ENCODE measurements at places on chromosomes 5 and 9.

DNA sequence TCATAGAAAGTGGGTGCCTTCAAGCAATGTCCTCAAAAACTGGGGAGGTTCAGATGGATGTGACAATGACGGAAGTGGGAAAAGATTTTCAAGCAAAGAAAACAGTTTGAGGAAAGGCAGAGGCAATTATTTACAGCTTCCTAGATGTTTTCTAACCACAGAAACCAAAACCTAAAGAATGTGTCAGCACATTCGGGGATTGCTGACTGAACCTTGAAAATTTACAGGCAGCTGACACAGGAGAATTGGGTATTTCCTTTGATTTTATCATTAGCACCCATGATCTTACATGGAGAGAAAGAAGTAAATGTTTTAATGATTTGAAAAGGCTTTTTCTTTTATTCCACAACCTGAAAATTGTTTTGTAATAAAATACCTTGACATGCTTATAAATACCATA lies 369.0 kb downstream of the ACTL7B start:
- no peak for DNase-seq

GRCh38 chr5:161342886-161343285 lies 203.6 kb downstream of the GABRB2 start:
- no peak for DNase-seq

- no peak for DNase-seq
Measured at GRCh38 chr5:44048276-44048984, 340.8 kb downstream of the FGF10 start.

DNA sequence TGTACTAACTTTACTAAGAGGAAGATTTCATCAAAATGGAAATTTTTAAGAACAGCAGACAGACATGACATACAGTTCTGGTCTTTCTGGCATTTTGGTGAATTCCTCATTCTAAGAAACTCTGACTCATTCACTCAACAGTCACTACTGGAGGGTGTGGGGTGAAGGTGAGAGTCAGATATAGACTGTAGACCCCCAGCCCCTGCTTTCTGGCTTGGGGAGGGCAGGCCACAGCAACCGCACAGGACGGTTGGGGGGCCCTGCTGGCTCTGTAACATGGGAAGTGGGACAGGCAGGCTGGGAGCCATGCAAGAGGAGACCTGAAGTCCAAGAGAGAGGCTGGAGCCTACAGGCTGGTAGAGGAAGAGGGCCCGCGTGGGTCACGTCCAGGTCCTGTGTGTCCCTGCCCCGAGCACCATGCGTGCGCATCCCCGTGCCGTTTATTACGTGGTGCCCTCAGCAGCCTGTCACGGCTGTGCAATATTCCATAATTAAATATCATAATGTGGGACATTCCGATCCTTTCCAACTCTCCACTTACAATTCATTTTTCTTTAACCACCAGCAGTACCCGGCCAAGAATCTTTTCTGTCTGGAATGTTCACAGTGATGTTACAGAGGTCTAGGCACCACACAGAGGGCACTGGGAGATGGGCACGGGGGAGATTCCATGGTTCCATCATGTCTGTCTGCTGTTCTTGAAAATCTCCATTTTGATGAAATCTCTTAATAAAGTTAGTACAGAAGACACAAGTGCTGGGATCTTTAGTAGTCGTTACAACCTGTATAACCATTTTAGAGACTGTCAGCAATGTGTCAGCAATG lies 75.5 kb downstream of the SEMA4D start:
- DNase-seq = no peak

GRCh38 chr5:130532786-130533185 lies 628.5 kb downstream of the CHSY3 start:
- DNase-seq = no peak

DNA sequence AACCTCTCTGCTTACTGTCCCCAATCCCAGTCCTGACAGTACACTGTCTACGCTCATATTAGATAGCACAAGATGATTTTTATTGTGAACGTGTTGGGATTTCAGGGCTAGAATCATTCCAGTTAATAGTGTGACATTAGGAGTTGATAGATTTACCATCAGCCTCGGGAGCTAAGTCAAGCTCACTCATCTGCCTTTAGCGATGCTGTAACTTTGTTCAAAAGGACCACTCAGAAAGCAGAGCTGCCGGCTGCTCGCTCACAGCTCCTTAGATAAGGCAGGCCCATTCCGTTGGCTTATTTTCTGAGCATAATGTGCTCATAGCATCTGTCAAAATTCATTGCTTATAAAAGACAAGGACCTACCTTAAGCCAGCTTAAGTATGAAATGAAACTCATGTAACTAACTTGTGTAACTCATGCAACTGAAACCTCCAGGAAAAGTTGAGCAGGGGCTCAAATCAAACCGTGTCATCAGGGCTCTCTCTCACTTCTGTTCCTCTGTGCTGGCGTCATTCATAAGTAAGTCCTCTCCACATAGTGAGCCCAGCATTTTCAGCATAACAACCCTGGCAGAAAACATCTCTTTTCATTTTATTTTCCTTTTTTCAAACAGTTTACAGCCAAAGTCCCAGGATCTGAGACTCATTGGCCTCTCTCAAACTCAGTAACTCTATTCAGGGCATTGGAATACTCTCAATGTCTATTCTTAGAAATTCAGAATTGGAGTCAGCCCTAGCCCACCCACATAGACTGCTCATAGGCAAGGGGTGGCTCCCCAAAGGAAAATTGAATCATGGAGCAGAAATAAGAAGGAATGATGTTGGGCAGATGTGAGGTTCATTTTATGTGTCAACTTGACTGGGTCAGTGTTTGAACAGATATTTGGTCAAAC lies 208.8 kb downstream of the MAN2A1 start:
- no peak for DNase-seq

DNA sequence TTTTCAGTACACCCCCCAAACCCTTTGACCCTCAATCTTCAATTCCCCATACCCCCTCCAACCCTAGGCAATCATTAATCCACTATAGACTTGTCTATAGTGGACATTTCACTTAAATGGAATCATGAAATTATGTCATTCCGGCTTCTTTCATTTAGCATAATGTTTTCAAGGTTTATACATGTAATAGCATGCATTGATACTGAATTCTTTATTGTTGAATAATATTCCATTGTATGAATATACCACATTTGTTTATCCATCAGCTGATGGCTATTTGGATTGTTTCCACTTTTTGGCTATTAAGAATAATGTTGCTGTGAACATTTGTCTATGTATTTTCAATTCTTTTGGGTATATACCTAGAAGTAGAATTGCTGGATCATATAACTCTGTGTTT lies 238.8 kb downstream of the PDE4D start:
- DNase-seq = no peak

DNA sequence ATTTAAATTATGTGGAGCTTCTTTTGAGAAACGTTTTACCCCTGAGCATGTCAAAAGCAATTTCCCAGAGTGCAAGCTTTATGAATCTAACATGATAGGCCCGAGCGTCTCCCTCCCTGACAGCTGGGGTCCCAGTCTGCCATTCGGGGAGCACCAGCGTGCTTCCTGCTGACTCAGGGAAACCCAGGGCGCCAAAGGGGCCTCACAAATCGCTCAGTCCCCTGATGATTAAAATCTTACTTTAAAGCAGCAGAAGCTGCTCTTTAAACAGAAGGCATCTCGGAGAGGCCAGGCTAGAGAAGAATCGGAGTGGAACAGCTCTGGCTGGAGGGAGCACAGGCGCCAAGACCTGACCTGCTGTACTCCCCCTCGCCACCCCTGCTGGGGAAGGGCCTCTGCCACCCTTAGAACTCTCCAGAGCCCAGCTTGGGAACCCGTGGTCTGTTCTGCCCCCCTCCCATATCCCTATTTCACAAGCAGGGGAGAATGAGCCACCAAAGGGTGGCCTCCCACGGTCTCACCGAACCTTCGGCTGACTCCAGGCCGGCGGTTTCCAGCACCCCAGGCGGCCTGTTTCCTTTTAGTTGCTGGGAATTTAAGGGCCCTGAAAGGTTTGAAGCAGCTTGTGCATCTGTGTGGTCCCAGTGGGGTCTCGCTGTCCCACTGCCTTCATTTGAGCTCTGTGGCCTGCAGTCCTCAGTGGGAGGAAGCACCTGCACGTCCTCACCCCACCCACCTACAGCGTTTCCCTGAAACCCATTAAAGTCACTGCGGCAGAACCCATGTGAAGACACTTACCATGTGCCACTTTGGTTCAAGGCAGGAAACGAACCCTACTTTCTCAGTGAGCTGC lies 147.6 kb downstream of the COL23A1 start:
- DNase-seq = no peak

GRCh38 chr5:17365811-17366138 lies 132.3 kb upstream of the TAF11L2 start:
- no peak for DNase-seq

GRCh38 chr9:92715488-92716231 lies 45.7 kb upstream of the IPPK start:
- DNase-seq = no peak

DNA sequence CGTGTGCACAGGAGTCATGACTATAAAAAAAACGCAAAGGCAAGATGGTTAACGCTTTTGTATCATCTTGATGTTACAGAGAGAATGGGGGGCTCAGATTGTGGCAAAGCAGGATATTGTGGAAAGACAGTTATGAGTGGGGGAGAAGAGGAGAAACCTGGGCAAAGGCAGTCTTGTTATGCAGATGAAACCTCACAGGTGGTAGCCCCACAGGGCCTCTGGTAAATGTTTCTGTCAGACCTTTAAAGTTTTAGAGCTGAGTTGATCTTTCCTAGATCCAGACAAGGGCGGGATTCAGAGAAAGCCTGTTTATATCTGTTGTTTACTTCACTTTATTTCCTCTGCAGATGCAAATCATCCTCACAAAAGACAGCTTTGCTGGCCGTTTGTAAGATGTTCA lies 55.2 kb downstream of the C9orf85 start:
- no peak for DNase-seq

DNA sequence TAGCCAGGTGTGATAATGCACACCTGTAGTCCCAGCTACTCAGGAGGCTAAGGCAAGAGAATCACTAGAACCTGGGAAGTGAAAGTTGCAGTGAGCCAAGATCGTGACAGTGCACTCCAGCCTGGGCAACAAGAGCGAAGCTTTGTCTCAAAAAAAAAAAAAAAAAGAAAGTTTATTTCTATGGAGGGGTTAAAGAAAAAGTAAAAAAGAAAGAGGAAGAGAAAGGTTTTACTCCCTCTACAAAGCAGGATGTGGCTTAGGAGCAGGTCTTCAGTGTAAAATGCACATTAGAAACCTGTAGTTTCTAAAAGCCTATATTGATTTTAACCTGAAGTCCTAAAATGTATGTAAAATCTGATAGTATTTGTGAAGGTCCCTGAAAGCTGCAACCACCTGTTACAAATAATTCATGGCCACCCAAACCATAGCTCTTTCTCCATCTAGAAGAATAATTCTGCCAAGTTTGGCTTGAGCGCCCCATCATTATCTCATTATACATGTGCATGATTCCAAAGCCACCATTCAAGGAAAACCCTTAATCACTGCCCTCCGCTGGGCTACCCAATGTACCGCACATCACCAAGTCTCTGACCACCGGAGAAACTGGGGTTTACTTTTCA lies 3.4 kb downstream of the FNBP1 start:
- DNase-seq = no peak

All from right renal pelvis (tissue), 4 donors.